ENCODE measurements at places on chromosomes 16 and 17. TPM values are rescaled to one million over a fixed set of nuclear protein-coding genes. Genes with fewer than 3 reads are reported as not detected.

The PRSS36 gene
- 0.55 TPM for total RNA-seq

The TMIGD1 gene
- not detected for total RNA-seq

The CSH1 gene
- total RNA-seq = not detected

The IRX3 gene
- total RNA-seq = 4.1 TPM

- no peak for DNase-seq
These were observed 37.2 kb downstream of the NKD1 start for GRCh38 chr16:50585331-50585776.

DNA sequence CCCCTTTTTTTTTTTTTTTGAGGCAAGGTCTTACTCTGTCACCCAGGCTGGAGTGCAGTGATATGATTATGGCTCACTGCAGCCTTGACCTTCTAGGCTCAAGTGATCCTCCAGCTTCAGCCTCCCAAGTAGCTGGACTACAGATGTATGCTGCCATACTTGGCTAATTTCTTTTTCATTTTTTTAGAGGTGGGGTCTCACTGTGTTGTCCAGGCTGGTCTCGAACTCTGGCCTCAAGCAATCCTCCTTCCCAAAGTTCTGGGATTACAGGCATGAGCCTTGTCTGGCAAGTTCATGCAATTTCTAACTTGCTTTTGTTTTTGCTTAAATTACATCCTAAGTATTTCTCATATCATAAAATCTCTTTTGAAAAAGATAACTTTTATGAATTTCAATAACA is 33.8 kb upstream of the NFAT5 start:
- no peak for DNase-seq

GRCh38 chr17:72556944-72557826 is 436.4 kb downstream of the SOX9 start:
- DNase-seq = peak; percentile 26

- no peak for DNase-seq
These were observed 5.8 kb upstream of the ZDHHC7 start for GRCh38 chr16:85017151-85017550.

GRCh38 chr16:11913425-11914079 is 2.2 kb downstream of the GSPT1 start:
- no peak for DNase-seq

- DNase-seq = no peak
These were observed 266.1 kb downstream of the XYLT1 start for GRCh38 chr16:17204644-17205043.

DNA sequence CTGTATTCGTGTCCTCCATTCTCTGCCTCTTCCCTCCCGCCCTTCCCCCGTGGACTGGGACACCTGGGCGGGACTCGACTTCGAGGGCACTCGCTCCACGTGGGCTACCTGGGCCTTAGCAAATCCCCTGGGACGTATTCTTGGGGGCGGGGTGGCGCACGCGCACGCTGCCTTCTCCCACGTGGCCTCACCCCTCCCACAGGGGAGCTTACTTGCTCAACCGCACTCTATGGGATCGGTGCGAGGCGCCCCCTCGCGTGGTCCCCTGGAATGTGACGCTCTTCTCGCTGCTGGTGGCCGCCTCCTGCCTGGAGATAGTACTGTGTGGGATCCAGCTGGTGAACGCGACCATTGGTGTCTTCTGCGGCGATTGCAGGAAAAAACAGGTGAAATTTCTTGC is 3.5 kb downstream of the VMO1 start:
- no peak for DNase-seq
